ENCODE measurements at places on chromosomes 5 and 9.
A peak's percentile ranks its signal among the peaks of the same experiment; 100 is the strongest.

GRCh38 chr5:42749020-42749419, 7.6 kb upstream of the CCDC152 start:
- DNase-seq, result no peak

DNA sequence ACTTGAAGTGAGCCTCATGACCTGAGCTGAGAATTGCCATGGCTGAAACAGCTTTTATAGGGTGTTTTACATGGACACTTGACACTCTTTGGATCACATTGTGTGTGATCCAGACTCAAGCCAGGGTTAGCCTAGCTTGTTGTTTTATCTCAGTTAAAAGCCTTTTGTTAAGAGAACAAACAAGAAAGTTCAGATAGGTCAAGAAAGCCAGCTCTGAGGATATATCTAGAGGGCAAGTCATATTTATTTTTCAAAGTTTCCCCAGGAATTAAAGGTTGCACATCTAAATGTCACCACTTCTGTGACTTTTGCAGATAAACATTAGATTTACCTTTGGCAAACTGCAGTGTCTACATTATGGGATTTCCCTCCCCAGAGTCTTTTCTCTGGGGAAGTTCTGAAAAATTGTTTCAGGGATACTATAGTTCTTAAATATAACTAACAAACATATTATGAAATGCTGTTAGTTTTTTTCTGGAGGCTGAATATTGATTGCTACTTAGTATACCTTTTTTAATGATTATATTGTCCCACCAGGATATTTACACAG, 134.5 kb downstream of the C9orf152 start:
- no peak for DNase-seq

DNA sequence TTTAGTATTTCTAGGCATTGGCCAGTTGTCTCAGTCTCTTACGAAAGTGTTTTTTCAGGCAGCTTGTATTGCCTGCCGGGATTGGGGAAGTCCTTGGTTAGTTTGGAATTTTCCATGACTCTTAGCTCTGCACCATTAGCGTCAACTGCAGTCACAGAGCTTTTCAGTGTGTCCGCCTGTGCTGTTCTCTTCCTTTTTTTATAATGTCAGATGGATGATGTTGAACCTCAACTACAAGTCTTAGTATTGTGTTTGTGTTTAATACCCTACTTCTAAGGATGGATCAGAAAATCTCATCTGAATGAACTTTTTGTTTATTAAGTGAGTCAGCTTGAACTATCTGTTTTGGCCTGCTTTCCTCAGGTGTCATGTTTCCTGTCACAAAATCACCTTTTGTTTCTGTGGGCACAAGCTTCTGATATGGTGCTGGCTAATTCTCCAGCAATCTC, 33.1 kb downstream of the ATP6V0E1 start:
- DNase-seq, result peak; percentile 1

DNA sequence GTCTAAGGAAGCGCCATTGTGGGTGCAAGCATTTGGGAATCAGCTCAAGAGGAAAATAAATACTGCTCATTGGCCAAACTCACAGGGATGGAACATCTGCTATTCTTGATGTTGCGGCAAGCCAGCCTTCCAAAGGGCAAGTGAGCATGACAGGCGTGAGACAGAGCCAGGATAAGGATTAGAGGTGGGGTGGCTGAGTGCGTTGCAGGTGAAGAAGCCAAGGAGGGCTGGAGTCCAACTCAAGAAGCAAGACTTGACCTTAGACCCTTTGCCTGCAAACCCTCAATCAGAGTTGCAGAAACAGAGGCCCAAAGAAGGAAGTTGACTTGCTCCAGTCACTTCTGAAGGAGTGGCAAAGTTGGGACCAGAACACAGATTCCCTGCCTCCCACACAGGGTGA, 79.4 kb downstream of the WWC1 start:
- DNase-seq, result no peak

GRCh38 chr9:17491780-17492179, 87.1 kb upstream of the SH3GL2 start:
- no peak for DNase-seq

GRCh38 chr9:127319366-127320114, 55.0 kb downstream of the GARNL3 start:
- no peak for DNase-seq

GRCh38 chr9:26459959-26460358, 432.6 kb downstream of the CAAP1 start:
- no peak for DNase-seq

GRCh38 chr9:132071847-132072507, 7.7 kb downstream of the MED27 start:
- DNase-seq, result no peak

GRCh38 chr9:86503314-86503713, 149.1 kb upstream of the TUT7 start:
- no peak for DNase-seq

DNA sequence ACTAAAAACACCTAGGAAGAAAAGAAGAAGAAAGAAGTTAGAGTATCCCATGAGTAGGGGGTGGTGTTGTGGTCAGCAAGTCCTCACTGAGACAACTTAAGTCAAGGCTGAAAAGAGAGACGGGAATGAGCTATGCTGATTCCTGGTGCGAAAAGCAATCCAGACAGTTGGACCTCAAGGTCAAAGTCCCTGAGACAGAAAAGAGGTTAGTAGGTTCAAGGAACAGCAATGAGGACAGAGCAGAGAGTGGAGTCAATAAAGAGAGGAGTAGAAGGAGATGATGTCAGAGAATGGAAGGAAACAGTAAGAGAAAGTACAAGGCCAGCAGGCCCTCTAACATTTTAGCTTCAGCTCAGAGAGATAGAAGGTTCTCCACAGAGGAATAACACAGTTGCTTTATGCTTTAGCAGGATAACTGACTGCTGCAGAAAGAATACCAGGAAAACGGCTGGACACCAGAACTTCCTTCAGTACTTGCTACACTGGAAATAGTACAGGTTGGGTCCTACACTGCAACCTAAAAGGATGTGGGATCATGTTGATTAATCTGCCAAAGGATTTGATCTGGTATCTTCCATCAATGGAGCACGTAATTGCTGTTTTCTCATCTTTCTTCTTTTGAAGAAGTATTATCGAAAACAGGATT, 43.6 kb downstream of the GNAQ start:
- DNase-seq, result no peak

GRCh38 chr5:68272289-68272688, 56.7 kb downstream of the PIK3R1 start:
- DNase-seq, result no peak

DNA sequence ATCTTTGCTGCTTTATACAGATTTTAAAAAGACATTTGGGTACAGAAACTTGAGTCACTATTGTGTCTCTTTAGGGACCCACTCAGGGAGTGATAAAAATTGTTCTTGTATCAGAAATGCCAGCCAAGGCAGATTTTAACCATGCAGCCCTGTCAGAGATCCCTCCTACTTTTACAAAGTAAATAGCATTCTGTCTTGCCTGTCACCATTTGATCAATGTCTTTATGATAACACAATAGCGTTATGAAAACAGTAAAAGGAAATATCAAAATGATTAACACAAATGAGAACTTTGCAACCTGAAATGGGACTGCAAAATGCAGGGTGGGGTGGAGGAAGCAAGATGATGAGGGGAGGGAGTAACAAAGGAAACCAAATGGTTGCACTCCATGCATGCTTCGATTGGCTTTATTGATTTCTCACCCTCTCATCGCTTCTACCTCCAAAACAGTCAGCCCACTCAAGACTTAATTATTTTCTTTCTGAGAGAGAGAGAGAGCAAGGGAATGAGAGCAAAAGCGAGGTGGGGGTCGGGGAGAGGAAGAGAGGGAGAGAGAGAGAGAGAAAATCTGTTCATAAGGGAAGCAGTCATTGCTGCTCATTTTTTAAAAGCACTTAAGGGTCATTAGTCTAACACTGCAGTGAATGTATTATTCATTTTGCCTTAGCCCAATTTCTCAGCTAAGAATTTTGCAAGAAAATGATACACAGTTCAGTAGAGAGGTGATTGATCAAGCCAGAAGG, 576.5 kb downstream of the CSNK1G3 start:
- DNase-seq, result no peak

- DNase-seq, result no peak
Observed at GRCh38 chr9:108543251-108543778, 312.5 kb downstream of the ACTL7B start.

DNA sequence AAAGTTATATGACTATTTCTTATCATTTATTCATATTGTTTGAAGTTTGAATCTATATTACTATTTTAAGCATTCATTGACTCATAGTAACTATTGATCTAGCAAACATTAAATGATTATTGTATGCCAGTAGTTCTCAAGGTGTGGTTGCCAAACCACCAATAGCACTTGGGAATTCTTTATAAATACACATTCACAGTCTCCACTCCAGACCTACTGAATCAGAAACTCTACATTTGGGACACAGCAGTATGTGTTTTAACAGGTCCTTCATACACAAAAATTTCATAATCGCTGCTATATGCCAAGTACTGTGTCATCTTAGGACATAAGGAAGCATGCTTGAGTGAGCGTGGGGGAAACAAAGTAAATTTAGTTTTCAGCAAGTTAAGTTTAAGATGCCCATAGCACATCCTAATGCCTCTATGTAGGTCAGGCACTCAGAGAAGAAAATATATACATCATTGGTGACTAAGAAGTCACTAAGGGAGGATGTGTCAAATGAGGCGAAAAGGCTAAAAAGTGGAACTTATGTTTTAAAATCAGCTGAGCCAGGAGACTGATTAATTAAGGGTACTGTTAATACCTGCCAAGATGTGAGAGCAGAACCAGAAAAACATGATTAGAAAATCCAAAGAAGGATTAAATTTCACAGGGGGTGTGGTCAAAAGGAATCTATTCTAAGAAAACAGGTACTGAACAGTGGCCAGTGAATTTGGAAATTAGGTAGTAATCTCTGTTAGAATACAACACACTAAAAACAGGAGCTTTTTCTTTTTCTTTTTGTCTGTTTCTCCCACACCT, 340.8 kb downstream of the HCN1 start:
- no peak for DNase-seq

- no peak for DNase-seq
Observed at GRCh38 chr5:143197260-143197656, 206.2 kb downstream of the NR3C1 start.

DNA sequence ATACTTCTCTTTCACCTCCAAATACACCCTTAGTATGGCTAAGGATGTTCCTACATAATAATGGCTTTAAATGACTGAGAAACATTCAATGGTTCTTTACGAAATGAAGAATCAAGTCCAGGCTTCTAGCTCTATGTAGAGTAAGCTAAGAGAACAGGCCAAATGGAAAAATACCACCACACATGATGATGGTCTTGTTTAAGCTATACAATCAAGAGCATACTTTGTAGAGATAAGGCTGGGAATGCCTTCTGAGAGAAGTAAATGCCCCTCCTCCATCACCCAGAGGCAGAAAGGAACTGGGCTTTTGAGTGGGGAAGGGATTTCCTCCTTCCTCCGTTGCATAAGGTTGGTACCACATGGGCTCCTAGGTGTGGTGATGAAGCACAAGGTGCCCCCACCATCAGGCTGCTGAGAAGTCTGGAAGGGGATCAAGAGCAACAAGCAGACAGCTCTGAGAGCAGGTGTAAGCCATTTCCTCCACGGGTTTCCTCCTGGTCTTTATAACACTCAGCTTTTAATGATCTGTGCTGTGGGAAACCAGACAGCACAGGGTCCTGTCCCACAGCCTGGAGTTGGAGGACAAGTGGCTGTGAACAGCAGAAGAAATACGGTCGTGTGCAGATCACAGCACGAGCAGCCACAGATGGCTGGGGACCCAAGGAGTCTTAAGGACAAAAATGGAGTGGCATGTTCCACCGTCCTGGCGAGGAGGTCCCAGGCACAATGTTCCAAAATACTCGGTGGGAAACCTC, 396.9 kb downstream of the CTNND2 start:
- DNase-seq, result no peak

GRCh38 chr5:116675626-116675910, 100.9 kb upstream of the SEMA6A start:
- no peak for DNase-seq

DNA sequence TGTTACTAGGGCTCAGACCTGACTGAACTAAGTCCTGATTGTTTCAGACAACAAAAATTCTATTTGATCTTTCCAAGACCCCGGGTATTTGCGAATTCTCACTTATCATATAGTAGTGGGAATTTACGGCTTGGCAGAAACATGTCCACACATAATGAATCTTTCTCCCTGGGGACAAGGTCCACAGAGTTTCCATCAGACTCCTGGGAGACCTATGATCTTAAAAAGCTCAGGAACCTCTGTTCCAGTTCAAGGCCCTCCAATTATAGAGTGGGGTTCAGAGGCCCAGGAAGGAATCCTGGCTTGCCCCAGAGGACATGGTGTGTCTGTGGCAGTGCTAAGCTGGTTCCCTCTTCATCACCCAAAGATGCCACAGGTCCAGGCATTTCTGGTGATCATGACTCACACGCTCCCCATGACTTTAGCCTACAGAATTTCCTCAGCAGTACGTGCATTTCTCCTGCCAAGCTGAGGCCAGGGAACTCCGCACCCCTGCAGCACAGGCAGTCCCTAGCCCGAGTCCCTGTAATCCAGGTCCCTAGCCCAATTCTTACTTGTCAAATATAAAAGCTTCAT, 12.6 kb downstream of the RAPGEF1 start:
- no peak for DNase-seq

DNA sequence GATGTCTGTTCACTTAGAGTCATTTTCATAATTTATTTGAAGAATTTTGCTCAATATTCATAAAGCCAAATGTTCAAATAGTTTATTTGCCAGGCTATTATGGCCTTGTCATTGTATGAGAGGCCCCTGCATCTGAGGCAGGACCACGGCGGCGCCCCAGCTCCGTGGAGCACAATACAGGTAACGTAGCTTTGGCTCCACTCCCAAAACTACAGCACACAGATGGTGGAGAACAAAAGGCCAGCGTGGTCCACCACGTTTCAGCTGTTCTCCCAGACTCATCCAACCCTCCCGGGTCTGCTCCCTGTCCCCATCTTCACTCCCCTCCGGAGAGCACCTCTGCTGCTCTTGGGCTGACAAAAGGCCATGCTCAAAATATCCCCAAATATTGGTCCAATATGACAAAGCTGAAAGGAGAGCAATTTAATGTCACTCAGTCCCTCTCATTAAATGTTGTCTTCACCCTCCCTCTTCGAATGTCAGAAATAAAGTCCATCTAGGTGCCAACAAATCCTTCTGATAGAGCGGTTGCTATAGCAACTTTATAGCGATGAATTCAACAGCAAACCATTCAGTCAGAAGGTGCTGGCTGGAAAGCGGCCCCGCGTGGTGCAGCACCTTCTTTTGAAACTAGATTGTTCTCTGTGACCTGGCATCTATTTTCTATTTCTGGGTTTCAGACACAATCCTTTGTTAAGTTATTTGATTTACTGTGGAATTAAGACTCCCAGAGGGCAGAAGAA, 504.3 kb downstream of the ARHGEF28 start:
- DNase-seq, result no peak

GRCh38 chr5:132268769-132269551, 11.5 kb downstream of the PDLIM4 start:
- no peak for DNase-seq

GRCh38 chr9:84821431-84821830, 151.9 kb downstream of the NTRK2 start:
- DNase-seq, result no peak

GRCh38 chr5:1161833-1162229, 39.6 kb upstream of the SLC6A19 start:
- DNase-seq, result no peak

- DNase-seq, result no peak
Observed at GRCh38 chr5:160133071-160133917, 14.0 kb upstream of the PWWP2A start.

DNA sequence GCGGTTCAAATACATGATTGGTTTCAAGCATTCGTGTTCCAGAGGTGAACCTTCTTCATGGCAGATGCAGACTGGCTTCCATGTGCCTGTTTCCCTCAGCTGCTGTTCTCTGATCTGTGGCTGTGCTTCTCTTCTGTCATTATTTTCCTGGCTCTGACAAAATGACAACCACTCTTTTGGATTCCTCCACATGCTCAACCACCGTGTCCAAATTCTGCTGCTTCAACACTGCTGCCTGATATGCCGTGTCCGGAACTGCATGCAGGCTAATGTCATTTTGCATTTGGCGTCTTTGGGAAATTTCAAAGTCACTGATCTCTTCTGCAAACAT, 368.7 kb upstream of the ZNF608 start:
- DNase-seq, result no peak
